ENCODE measurements at places on chromosomes 2 and 18.
A peak's percentile ranks its signal among the peaks of the same experiment; 100 is the strongest.

GRCh38 chr2:119473621-119474370 lies 42.1 kb downstream of the TMEM37 start:
- no peak for DNase-seq
- peaks cover 6% of the 10 kb centered on the region for H3K4me1 ChIP-seq
- H3K4me3 ChIP-seq, result no peak overlapping the region
- no peak overlapping the region for H3K27ac ChIP-seq

- H3K27ac ChIP-seq, result no peak overlapping the region
- H3K27me3 ChIP-seq, result no peaks in the 10 kb centered on the region
- peaks cover 21% of the 10 kb centered on the region for H3K4me1 ChIP-seq
- DNase-seq, result no peak
- peak overlapping the region; percentile 93 for H3K4me3 ChIP-seq
Measured at GRCh38 chr2:28568036-28568435, 72.2 kb downstream of the PLB1 start.

DNA sequence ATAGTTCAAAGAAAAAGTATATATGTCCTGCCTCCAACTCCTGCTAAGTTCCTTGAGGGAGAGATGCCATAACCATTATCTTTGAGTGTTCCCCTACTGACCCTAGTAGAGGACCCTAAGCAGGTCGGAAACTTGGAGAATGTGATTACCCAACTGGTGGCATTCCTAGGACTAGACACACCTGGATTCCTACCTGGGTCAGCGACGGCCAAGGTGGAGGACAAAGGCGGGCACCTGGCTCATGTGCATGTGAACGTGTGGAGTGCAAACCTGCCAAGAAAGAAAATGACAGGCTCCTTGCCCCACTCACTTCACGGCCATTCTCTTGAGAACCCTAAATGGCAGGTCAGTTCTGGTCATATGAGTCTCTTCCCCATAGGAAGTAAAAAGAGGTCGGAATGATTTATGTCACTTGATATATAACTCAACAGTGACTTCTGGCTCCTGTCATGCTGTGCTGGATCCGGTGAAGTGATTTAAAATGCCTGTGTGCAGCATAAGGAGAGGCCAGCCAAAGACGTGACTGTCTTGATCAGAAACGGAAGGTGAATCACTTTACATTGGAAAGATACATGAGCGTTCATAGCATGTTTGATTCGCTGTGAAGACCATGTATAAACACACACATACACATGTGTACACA lies 371.6 kb downstream of the EIPR1 start:
- no peaks in the 10 kb centered on the region for H3K36me3 ChIP-seq
- no peak overlapping the region for H3K4me3 ChIP-seq
- H3K27ac ChIP-seq, result no peak overlapping the region
- peaks cover 7% of the 10 kb centered on the region for H3K4me1 ChIP-seq
- H3K27me3 ChIP-seq, result peaks cover 45% of the 10 kb centered on the region

DNA sequence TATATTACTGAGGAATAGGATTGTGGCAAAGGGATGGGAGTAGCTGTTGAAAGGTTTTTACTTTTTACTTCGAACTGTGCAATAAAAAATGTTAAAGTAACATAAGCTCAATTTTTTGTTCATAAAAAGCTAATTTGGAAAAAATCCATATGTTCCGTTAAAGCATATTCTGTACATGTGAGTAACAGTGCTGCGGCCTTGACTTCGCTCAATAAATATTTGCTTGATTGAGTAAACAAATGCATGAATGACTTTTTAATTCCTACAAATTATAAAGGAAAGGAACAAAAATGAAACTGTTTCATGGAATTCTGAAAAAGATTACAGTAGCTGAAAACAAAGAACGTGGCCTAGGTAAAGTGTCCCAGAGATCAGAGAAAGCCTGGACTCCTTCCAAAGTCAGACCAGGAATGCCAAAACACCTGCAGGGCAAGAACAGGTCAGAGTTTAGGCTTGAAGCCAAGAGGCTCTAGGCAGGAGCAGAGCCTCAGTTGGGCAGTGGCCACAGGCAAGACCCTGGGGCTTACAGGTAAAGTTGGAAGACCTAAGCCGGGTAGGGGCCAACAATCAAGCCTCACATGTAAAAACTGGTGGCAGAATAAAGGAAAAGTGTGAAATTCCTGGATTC lies 44.3 kb upstream of the FIGN start:
- no peaks in the 10 kb centered on the region for H3K36me3 ChIP-seq
- no peak overlapping the region for H3K27ac ChIP-seq

DNA sequence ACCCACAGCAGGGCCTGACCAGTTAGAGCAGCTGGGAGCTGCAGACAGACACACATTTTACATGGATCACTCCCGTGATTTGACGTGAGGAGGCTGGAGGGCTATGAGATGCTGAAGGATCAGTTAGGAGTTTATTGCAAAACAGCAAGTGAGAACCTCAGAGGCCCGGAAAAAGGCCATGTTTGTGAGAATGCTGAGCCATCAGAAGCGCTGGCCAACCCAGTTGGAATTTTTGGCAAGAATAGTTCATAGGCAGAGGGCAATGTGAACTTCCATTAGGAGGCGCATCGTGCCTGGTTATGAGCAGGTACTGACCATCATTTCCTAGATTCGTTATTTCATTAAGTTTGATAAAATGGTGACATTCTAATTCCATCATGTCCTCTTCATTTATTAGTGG lies 23.3 kb upstream of the LMAN1 start:
- no peak overlapping the region for H3K4me3 ChIP-seq
- no peaks in the 10 kb centered on the region for H3K36me3 ChIP-seq
- H3K27me3 ChIP-seq, result peaks cover 12% of the 10 kb centered on the region
- no peak for DNase-seq
- no peaks in the 10 kb centered on the region for H3K4me1 ChIP-seq

DNA sequence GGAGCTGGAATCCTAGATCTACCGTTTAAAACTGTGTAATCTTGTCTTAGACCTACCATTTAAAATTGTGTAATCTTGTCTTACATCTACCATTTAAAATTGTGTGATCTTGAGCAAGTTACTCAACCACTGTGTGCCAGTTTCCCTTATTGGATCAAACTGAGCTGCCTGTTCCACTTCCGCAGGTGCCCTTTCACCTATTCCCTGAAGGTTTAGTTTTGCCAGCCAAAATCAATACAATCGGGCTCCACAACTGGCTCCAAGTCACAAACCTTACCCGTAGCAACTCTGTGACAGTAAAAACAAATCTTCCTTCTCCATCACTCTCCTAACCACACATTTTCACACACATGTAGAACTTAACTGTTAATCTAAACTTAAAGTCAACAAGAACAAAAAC lies 20.1 kb downstream of the DOCK10 start:
- no peaks in the 10 kb centered on the region for H3K27me3 ChIP-seq
- peaks cover 8% of the 10 kb centered on the region for H3K36me3 ChIP-seq
- H3K4me3 ChIP-seq, result peak overlapping the region; percentile 37

DNA sequence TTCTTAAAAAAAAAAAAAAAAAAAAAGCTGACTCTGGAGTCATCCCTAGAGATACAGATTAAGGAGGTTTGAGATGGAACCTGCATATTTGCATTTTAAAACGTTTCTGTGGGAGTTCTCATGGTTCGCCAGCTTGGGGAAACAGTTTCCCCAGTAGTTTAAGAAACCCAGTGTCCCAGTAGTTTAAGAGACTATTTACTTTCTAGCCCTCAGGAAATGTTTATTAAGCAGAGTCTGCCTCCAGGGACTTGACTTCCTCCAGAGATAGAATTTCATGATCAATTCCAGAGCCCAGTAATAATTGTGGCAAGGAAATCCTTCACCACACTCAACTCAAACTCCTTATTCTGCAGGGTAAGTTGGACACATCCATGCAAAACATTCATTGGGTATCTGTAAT lies 39.1 kb downstream of the DIPK1C start:
- H3K27me3 ChIP-seq, result no peaks in the 10 kb centered on the region
- H3K4me3 ChIP-seq, result no peak overlapping the region
- no peaks in the 10 kb centered on the region for H3K4me1 ChIP-seq
- no peaks in the 10 kb centered on the region for H3K36me3 ChIP-seq
- no peak for DNase-seq

DNA sequence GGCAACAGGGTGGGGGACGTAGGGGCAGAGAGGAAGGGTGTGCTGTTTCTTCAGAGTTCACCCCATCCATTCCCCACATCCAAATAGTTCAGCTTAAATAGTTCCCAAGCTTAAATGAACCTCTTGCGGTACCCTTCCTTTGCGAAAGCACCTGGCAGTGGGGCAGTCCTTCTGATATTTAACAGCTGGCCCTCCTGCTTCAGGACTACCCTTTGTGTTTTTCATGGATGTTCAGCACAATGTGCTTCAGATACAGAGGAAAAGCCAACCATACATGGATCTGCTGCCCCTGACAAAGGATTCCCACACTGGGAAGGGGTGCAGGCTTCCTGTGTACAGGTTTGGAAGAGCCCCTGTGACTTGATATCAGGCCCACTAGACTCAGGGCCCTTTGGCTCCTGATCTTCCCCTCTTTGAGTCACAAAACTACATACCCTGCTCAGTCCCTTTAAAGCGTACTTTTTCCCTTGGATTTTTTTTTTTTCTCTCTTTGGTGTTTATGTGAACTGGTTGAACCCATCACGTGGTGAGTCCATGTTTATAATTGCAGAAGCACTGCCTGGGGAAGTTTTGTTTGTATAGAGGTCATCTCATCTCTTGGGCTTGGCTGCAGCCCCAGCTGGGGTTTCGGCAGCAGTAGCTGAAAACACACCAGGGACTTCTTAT lies 45.3 kb upstream of the IGFBP5 start:
- peaks cover 16% of the 10 kb centered on the region for H3K27me3 ChIP-seq
- H3K4me3 ChIP-seq, result no peak overlapping the region

- H3K36me3 ChIP-seq, result no peaks in the 10 kb centered on the region
- no peak for DNase-seq
- peaks cover 5% of the 10 kb centered on the region for H3K27me3 ChIP-seq
- no peak overlapping the region for H3K4me3 ChIP-seq
- no peak overlapping the region for H3K27ac ChIP-seq
Measured at GRCh38 chr18:73677450-73677849, 470.2 kb downstream of the FBXO15 start.

- no peak for DNase-seq
- H3K4me3 ChIP-seq, result no peak overlapping the region
- no peak overlapping the region for H3K27ac ChIP-seq
- peaks cover 33% of the 10 kb centered on the region for H3K27me3 ChIP-seq
- H3K36me3 ChIP-seq, result no peaks in the 10 kb centered on the region
Measured at GRCh38 chr2:83971547-83971946, 487.5 kb downstream of the SUCLG1 start.

- H3K36me3 ChIP-seq, result no peaks in the 10 kb centered on the region
- H3K4me3 ChIP-seq, result no peak overlapping the region
- H3K27ac ChIP-seq, result no peak overlapping the region
- no peak for DNase-seq
Measured at GRCh38 chr18:48167897-48168253, 237.4 kb upstream of the SMAD2 start.

DNA sequence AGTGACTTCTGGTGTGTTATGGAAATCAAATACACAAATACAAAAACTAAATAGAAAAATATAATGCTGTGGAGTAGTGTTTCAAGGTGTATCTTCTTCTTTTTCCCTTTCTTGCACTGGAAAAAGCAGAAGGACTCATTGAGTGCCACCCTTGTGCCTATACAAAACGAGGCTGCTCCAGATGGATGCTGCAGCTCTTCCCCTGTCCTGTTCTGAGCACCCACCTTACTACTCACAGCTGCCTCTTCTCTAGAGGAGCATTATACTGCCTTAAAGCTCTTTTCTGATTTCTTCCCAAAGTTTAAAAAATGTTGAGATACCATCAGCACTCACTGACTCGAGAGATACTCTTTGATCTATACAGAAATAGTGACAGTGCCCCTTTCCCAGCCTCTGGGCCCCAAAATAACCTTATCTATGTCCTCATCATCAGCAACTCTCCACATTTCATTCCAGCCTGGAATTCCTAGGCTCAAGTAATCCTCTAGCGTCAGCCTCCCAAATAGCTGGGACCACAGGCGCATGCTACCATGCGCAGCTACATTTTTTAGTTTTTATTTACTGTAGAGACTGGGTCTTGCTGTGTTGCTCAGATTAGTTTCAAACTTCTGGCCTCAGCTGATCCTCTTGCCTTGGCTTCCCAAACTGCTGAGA lies 1356.1 kb upstream of the NRXN1 start:
- no peak overlapping the region for H3K27ac ChIP-seq
- H3K4me1 ChIP-seq, result no peaks in the 10 kb centered on the region
- no peaks in the 10 kb centered on the region for H3K27me3 ChIP-seq

DNA sequence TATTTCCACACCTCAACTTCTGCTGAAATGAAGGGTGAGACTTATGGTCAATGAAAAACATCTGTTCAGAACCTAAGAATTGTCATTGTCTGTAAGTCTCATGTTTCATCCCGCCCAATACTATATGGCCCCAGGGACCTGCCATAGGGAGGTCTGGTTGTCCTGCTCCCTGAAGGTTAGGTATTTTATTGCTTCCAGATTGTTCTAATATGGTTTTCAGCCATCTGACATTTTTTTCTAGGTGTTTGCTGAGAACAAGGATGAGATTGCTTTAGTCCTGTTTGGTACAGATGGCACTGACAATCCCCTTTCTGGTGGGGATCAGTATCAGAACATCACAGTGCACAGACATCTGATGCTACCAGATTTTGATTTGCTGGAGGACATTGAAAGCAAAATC lies 7.3 kb downstream of the XRCC5 start:
- H3K27me3 ChIP-seq, result no peaks in the 10 kb centered on the region
- H3K27ac ChIP-seq, result peak overlapping the region; percentile 95
- no peak for DNase-seq
- peaks cover 23% of the 10 kb centered on the region for H3K36me3 ChIP-seq
- peaks cover 49% of the 10 kb centered on the region for H3K4me1 ChIP-seq
- H3K4me3 ChIP-seq, result peak overlapping the region; percentile 30

DNA sequence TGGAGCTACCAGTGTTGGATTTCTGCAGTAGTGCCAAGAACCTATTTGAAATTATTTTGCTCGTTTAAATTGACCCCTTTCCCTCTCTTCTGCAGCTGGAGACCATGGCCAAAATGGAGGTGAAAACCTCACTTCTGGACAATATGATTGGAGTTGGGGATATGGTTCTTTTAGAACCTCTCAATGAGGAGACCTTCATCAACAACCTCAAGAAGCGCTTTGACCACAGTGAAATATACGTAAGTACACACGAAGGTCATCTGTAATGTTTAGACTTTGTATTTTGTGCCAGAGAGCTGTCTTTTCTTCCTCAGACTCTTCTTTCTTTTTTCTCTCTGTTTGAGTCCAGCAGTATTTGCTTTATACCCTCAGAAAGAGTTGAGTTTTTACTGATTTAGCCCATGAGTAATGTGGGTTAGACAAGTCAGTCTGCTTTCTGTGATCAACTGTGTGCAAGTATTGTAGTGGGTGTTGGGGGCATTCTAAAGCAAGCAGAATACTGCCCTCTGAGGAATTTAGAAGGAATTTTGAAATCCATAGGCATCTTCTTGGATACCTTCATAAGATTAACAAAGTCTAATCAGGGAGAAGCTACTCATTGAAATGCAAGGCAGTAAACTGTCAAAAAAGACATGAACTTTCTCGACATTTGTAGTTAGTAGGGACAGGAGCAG lies 31.7 kb downstream of the MYO1B start:
- no peak for DNase-seq
- no peaks in the 10 kb centered on the region for H3K36me3 ChIP-seq

DNA sequence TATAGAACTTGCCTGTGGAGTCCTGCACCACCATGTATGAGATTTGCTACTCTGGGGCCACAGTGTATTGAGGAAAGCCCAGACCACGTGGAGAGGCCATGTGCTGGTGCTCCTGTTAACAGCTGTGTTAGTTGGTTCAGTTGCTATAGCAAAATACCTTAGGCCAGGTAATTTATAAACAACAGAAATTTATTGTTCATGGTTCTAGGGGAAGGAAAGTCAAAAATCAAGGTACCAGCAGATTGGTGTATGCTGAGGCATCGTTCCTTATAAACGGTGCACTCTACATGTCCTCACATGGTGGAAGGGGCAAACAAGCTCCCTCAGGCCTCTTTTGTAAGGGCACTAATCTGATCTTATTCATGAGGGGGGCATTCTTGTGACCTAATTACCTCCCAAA lies 272.3 kb upstream of the FBXO11 start:
- no peak for DNase-seq
- H3K4me1 ChIP-seq, result no peaks in the 10 kb centered on the region
- H3K4me3 ChIP-seq, result no peak overlapping the region
